ENCODE measurements at places on chromosomes 12 and 14. TPM values are rescaled to one million over a fixed set of nuclear protein-coding genes. Genes with fewer than 3 reads are reported as not detected.

The PARP11 gene
- total RNA-seq, result 53.6 TPM

GRCh38 chr14:64038841-64039542, 186.2 kb downstream of the SYNE2 start:
- no peak for DNase-seq

The HAL gene
- 0.44 TPM for total RNA-seq

GRCh38 chr12:2110127-2110526, 57.3 kb downstream of the CACNA1C start:
- DNase-seq, result no peak

- no peak for DNase-seq
Measured at GRCh38 chr14:64464651-64465050, 648 bp upstream of the AKAP5 start.

The CIDEB gene
- 30.9 TPM for total RNA-seq

GRCh38 chr14:65006261-65006721, 19.6 kb downstream of the FNTB start:
- no peak for DNase-seq

DNA sequence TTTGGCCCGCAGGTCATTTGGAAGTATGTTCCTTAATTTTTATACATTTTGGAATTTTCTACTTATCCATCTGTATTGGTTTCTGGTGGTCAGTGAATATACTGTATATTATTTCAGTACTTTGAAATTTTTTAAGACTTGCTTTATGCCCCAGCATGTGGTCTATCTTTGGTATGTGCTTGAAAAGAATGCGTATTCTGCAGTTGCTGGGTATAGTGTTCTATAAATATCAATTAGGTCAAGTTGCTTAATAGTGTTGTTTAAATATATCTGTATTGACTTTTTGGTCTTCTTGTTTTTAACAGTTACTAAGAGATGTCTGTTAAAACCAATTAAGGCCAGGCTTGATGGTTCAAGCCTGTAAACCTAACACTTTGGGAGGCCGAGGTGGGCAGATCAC, 21.7 kb upstream of the SIX1 start:
- no peak for DNase-seq

The SMCO2 gene
- 0.46 TPM for total RNA-seq

DNA sequence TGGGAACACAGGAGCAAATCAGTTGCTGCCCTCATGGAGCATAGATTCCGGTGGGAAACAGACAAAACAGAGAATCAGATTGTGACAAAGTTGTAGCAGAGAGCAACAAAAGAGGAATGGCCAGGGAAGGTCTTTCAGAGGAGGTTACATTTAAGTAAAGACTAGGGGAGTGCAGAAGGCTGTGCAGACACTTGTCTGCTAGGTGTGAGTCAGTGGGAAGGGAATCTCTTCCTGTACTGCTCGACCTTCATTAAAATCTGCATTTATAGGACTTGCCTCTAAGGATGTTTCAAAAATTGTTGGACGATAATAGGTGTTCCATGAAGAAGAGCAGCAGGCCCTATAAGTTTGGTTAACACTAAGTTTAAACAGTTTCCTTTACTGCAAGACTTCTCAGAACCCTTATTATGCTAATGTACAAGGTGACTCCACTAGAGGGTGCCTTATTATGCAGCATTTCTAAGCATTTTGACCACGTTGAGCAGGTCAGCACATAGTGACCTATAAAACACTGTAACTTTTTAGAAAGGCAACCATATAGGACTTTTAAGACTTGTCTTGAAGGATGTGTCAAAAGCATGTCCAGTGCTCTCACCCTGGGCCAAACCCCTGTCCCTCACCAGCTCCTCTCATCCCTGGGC, 91.8 kb upstream of the RIC8B start:
- no peak for DNase-seq

DNA sequence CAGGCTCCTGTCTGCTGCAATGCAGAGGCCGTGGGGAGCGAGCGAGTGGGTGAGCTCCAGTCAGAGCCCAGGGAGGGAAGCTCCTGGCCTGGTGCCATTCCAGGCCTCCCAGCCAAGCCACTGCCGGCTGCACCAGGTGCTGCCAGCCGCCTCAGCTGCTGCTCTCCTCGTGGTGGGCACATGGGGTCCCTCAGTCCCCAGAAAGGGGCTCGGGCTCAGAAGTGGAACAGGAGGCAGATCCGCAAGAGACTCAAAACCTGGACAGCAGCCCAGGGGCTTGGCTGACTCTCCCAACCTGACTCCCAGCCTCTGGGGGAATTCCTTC, 2.4 kb downstream of the ABCB9 start:
- no peak for DNase-seq

GRCh38 chr12:28851781-28852180, 297.3 kb upstream of the FAR2 start:
- no peak for DNase-seq

The CLEC9A gene
- total RNA-seq, result not detected

The GALNT16 gene
- not detected for total RNA-seq

The AICDA gene
- not detected for total RNA-seq

DNA sequence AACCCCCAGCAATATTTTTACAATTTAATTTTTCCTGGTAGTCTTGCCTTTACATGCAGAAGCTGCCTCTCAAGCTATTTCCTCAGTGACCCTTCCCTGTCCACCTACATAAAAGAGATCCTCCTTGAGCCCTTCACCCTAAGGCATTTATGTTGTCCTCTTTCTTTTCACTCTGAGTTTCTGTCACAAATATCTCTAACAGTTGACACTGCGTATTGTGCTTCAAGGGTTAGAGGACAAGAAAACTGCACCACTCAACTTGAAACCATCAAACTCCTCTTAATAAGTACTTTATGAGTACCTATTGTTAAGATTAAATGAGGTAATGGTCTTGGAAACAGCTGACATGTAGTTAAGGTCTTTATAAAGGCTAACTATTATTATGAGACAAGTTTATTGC, 557.7 kb downstream of the TRHDE start:
- no peak for DNase-seq

- no peak for DNase-seq
Measured at GRCh38 chr12:52239767-52240166, 6.7 kb downstream of the KRT7 start.

The PRKAB1 gene
- total RNA-seq, result 37.2 TPM

The KRT77 gene
- total RNA-seq, result not detected

- peak; percentile 100 for DNase-seq
Measured at GRCh38 chr14:22556021-22556989, 32.7 kb downstream of the DAD1 start.

All from activated CD4-positive, alpha-beta T cell treated with anti-CD3 and anti-CD28 coated beads, Interleukin-2, amount 10 ng/mL, durations not matched to agents 7 days and 5 days (primary cell).